NCI-H1092 treated with DMSO at 0.1 percent for 48 hours (cell line): ENCODE measurements at places on chromosomes 3 and 15.

- DNase-seq = no peak
Observed at GRCh38 chr3:55014081-55014480, 86.2 kb upstream of the LRTM1 start.

DNA sequence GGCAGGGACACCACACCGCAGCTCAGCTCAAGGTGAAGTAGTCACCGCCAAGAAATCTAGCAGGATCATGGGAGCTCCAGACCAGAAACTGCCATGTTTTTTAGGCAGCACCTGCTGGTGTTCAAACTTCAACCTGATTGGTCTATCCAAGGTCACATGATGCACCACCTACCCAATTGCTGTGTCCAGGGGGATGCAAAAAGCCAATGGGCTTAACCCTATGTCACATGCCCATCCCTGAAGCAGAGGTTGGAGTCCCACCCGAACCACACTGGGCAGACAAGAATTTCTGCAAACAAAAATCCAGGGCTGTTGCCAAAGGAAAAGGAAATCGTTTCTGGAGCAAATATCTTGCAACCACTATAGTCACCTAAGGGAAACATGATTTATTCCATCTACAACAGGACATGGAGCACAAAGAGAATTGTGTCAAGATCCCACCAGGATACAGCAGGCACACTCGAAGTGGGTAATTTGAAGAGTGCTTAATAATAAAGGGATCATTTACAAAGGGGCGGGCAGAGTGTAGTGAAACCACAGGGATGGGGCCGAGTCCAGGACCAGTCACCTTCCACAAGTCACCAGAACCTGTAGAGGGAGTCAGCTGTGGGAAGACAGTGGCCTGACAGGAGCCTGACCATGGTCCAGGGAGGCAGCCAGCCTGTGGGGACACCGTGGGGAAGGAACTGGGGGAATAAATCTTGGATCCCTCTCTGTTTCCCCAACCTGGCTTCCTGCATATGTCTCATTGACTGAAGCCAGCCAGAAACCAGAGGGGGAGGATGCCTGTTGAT, 34.2 kb upstream of the TSEN2 start:
- no peak for DNase-seq

- no peak for DNase-seq
Observed at GRCh38 chr15:66838671-66839239, 136.7 kb downstream of the SMAD6 start.

GRCh38 chr3:144868506-144868905, 896.9 kb downstream of the DIPK2A start:
- no peak for DNase-seq

DNA sequence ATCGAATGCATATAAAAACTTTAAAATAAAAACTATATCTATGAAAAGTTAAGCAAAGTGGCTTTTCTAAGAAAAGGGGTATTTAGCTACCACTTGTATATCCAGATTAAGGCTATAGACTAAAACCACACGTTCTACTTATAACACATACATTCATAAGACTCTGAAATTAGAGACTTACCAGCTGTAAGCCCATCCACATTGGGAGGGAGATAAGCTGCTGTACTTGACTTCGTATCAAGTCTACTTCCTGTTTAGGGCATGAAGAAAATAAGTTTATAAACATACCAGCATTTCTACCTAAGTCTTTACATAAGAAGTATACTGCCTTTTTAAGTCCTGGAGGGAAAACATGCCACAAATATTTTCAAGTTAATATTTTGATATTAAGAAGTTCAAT, 27.7 kb downstream of the AQR start:
- DNase-seq = no peak

DNA sequence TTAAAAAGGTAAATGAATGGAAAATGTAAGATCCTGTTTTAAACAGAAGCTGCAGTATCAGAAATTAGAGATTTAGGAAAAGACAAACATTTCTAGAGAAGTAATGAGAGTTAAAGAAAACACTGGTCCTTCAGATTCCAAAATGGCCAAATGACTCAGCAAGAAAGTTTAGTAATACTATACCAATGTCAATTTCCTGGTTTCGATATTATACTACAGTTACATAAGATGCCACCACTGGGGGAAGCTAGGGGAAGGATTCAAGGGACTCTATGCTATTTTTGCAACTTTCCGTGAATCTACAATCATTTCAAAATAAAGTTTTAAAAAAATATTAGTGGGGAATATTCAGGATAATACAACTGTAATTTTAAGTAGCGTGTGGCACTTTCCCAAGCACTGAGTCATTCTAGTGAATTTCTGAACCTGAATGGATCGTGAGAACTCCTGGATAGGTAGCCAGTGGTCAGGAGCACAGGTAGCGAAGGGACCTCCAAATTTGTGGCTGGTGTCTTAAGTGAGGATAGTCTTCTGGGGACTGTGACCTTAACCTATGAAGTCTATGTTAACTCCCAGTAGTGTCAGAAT, 37.6 kb downstream of the TMCC1 start:
- no peak for DNase-seq

- DNase-seq = no peak
Observed at GRCh38 chr15:58467722-58468423, 36.1 kb downstream of the LIPC start.

GRCh38 chr15:90642464-90643300, 74.5 kb upstream of the BLM start:
- DNase-seq = no peak

DNA sequence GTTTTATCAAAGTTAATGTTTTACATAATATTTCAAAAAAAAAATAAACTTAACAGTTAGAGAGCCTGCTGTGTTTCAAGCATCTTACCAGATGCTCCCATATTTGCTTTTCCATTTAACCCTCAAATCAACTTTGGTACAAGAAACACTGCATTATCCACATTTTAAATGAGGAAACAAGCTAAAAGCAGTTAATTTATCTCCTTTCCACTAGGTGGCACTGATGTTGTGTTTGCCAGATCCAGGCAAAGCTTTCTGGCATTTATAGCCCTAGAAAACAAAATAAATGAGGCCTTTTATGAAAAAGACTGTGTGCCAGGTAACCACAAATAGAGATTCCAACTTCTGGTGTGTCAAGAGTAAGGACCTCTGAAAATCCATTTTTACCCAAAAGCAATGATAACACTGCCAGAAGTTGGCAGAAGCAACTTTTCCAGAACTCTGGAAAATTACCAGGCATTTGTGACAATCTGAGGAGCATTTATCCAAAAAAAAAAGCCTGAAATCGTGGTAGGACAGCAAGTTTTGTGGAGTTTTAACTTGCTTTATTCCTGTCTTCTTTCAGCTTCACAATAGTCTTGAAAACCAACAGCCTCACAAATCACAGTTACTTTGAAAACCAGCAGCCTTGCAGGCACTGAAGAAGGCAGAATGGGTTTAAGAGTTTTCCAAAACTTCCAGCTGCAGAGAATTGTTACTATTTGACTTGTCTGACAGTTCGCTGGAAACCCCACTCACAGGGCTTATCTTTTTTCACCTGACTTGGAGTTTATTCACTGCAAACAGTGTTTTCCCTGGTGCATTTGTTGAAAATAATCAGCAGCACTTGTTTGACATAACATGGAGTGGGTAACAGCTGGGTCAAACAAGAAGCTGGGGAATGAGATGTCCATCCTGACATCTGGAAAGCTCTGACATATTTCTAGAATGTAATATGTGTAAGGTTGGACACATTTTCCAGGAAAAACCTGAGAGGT, 9.2 kb downstream of the FAM162A start:
- peak; percentile 24 for DNase-seq

GRCh38 chr3:195905970-195906864, 2.1 kb downstream of the TNK2 start:
- DNase-seq = peak; percentile 17

- no peak for DNase-seq
Observed at GRCh38 chr3:131402391-131403039, 20.9 kb downstream of the NUDT16 start.

- no peak for DNase-seq
Observed at GRCh38 chr15:60411774-60412425, 14.1 kb upstream of the ANXA2 start.

- no peak for DNase-seq
Observed at GRCh38 chr3:16432714-16433113, 80.8 kb downstream of the RFTN1 start.

GRCh38 chr15:52765785-52766184, 24.4 kb downstream of the ONECUT1 start:
- no peak for DNase-seq

DNA sequence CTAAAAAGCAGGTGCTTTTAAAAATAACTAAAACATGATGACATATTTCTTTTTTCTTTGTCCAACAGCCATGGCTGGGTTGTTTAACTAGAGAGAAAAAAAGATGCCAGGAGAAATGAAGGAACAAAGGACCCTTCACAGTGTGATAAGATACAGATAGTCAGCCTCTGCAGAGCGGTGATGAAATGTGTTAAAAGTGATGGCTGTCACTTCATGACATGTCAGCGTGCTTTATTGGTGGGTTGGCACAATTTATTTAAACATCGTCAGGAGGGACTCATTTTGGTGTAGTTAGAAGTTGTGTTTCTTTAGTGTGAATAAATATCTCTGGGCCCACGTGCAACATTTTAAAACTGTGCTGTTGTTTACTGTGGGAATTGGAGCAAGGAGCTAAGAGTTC, 887.4 kb upstream of the CFAP20DC start:
- no peak for DNase-seq

DNA sequence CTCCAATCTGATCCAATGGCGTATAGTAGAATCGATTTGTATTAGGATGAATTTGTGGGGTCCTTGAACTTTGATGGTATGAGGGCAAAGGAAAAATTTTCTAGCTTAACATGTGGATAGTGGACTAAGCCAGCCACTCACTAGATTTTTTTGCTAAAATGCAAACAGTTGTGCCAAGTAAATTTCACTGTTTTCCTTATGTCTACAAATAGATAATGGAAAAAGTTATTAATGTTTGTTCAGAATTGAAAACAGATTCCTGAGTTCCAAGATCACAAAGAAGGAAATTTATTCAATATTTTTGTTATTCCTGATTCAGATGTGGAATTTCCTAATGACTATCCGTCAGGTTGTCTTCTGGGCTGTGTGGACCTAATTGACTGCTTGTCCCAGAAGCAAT, 35.2 kb upstream of the ZNF609 start:
- no peak for DNase-seq

DNA sequence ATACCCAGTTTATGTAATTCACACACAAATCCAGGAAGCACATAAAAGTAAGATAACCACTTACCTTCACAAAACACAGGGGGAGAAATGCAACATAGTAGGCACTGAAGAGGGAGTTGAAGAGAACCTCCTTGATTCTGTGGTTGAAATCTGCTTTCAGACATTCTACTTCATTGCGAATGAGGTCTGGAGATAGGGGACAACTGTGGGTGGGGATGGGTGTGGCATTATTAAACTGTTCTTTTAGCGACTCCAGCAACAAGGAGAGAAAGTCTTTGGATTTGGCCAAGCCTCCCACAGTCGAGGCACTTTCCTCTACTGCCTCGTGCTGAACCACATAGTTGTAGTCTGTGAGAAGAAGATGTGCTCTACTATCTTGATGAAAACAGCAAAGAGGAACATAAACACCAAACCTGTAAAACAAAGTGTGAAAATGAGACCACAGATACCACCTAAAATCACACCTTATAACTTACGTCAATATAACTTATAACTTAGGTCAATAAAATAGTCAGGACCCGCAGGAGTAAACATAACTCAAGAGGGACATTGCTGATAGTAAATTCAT, 25.6 kb downstream of the TMEM39A start:
- DNase-seq = no peak

GRCh38 chr3:5366746-5367145, 179.2 kb downstream of the EDEM1 start:
- no peak for DNase-seq

GRCh38 chr3:133069556-133070286, 31.5 kb downstream of the TMEM108 start:
- no peak for DNase-seq

DNA sequence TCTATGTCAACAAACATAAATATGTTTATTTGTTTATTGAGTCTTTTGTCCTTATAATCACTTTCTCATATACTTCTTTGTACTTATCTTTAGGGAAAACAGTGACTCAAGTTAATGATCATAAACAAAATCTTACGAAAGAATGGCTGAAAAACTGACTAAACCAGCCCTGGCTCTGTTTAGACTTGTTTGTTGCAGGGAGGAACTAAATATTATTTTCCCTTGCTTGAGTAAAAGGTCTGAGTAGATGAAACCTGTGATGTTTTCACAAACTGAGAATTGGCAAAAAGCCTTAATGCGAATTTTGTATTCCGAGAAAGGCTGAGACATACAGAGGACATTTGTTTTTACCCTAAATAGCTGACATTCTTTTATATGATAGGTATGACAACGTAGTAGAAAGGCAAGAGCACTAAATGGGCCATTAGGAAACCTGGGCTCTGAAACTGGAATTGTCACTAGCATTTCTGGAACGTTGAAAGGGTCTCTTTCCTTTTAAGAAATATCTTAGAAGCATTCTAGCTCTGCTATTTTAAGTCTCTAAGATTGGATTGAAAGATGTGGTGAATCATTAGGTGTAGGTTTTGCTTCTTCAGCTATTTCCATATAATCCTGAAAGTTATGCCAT, 18.2 kb upstream of the CLDN16 start:
- no peak for DNase-seq

DNA sequence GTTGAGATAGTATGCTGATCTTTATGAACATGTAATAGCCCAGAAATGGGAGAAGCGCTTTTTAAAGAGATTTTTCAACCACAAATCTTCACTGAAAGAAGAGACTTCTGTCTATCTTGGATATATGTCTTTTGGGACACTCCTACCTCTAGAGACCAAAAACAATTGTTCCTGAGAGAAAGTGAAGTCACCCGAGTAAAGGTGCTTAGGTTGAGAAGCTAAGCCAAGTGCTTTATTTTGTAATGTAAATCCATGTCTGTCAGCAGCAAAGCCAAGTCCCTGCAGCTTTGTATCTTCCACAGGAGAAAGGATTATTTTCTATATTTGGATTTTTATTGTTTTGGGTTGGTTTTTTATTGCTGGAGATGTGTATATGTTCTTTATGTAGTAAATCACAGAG, 32.1 kb upstream of the B3GALNT1 start:
- DNase-seq = no peak

- DNase-seq = no peak
Observed at GRCh38 chr3:197561926-197562325, 6.2 kb upstream of the BDH1 start.

- DNase-seq = no peak
Observed at GRCh38 chr3:14256046-14256445, 77.4 kb downstream of the LSM3 start.

DNA sequence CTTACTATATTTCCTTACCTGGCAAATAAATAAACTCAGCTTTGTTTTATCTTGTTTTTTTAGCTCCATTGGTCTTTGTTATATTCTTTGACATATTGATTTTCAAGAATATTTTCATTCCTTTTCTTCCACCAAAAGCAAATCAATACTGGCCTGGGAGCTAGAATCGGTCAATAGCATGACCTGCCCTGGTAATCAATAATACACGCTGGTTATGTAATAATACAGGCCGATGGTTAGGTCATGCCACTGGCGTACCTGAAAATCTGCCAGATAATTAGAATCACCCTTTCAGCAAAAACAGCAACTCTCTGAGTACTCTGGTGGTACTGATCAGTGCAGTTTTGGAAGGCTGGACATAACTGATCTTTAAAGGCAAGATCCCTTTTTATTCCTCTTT, 39.9 kb downstream of the PEAK1 start:
- no peak for DNase-seq
